ENCODE measurements at places on chromosomes 13 and 19.

- DNase-seq: peak; percentile 78
Measured at GRCh38 chr19:10259162-10259905, 7.3 kb downstream of the MRPL4 start.

DNA sequence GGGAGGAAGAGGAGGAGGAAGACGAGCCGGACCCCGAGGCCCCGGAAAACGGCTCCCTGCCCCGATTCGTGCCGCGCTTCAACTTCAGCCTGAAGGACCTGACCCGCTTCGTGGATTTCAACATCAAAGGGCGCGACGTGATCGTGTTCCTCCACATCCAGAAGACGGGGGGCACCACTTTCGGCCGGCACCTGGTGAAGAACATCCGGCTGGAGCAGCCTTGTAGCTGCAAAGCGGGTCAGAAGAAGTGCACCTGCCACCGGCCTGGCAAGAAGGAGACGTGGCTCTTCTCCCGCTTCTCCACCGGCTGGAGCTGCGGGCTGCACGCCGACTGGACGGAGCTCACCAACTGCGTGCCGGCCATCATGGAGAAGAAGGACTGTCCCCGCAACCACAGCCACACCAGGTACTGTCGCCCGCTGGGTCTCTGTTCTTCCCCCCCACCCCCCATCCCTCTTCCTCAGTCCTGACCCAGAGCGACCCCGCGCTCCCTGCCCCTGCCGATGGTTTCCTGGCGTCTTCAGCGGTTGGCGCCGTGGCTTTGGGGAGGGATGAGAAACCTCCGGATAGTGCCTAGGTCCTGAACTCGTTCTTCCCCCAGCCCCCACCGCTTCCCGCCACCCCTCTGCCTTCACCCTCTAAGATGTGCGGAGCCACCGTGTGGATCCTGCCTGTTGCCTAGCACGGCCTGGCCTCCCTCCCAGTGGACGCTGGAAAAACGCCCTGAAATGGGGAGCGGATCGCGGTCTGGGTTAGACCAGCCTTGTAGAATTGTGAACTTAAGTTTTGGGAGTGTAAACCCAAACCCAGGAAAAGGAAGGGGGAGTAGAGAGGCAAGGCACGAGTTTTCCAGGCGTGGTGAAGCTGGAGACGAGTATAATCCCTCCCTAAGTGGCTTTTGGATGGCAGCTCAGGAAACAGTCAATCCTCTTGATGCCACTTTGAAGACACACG lies 1.5 kb downstream of the HS6ST3 start:
- no peak for DNase-seq

GRCh38 chr19:23071147-23071511 lies 45.7 kb upstream of the ZNF730 start:
- no peak for DNase-seq

GRCh38 chr13:83215627-83216026 lies 666.6 kb downstream of the SLITRK1 start:
- DNase-seq: no peak

DNA sequence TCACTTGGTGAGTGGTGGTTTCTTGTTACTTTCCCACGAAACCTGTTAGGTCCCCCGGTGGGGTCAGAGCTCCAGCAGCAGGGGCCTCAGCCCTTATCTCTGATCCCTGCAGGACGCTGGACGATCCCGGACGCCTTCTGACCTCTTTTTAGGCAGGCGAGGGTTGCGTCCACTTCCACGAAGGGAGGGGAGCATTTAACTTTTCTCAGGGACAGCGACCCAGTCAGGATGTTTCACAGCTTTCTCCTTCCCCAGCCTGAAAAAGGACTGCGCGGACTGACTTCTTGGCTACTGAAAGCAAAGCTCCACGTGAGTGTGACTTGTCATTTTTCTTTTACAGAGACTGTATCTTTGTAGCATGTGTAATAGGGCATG lies 692 bp downstream of the ZNF234 start:
- DNase-seq: no peak

DNA sequence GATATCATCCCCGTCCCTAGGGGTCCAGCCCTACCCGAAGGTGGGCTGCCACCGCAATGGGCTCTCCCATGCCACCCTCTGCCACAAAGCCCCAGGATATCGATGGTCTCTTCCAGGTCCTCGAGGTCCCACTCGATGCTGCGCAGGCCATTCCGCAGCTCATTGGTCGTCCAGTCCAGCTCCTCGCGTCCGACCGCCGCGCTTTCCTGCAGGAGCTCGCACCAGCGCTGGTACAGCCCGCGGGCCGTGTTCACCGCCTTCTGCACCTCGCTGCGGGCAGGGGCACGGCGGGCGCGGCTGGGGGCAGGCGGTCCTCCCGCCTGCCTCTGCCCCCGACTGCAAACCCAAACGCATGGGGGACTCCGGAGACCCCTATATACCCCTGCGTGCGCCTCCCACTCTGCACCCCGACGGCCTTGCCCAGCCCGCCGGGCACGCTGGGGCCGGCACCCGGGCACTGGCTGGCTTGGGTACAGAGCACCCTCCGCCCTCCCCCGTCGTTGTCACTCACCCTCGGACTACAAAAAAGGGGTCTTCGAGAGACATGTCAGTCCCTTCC lies 468 bp downstream of the STX10 start:
- no peak for DNase-seq

- no peak for DNase-seq
Measured at GRCh38 chr13:110592665-110593064, 22.7 kb upstream of the NAXD start.

- no peak for DNase-seq
Measured at GRCh38 chr13:99256709-99257108, 1.5 kb downstream of the GPR18 start.

DNA sequence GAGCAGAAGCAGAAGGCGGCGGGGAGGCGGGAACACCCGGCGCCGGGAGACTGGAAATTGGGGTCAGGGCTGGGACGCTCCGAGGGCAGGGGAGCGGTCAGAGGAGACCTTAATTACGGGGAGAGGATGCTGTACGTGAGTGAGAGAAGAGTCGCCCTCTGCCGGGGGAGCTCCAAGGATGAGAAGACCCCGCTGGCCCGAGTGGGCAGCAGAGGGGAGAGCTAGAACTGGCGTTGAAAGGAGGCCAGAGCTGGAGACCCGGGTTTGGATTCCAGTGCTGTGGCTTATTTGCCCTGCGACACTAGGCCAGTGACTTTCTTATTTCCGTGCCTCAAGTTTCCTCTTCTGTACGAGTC lies 536 bp downstream of the FAM32A start:
- DNase-seq: no peak

GRCh38 chr19:3695986-3696659 lies 4.1 kb downstream of the PIP5K1C start:
- DNase-seq: no peak

DNA sequence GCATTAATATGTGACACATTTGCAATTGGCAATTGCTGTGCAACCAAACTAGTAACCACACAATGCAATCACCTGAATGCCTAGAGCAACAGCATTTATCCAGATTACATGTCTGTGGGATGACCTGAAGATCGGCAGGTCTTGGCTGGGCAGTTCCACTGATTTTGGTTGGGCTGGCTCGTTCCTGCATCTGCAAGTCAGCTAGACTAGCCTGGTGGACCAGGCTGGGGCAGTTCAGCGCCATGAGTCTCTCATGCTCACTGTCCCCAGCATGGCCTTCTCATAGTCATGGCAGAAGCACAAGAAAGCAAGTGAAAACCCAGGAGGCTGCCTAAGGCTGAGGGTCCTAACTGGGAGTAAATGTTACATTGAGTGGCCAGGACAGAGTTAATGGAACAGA lies 229.1 kb upstream of the TSHZ3 start:
- no peak for DNase-seq

GRCh38 chr19:281992-282391 lies 9.2 kb downstream of the PLPP2 start:
- DNase-seq: no peak

DNA sequence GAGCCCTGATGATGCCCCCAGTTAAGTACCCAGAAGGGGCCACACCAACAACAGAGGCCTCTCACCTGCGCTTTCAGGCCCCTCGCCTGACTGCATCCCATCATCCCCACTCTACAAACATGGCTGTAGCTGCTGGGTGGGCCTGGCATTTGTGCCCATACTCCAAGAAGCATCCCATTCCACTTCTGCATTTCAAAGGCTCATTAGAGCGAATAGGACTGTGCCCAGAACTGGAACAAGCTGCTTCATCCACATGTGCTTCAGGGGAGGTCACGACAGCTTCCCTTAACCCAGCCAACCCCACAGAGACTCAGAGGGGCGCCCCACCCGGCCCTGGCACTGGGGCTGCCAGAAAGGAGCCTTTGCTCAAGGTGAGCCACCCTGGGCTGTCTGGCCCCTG lies 156.9 kb downstream of the SIPA1L3 start:
- no peak for DNase-seq

- DNase-seq: no peak
Measured at GRCh38 chr13:43316946-43317353, 293.6 kb downstream of the DNAJC15 start.

DNA sequence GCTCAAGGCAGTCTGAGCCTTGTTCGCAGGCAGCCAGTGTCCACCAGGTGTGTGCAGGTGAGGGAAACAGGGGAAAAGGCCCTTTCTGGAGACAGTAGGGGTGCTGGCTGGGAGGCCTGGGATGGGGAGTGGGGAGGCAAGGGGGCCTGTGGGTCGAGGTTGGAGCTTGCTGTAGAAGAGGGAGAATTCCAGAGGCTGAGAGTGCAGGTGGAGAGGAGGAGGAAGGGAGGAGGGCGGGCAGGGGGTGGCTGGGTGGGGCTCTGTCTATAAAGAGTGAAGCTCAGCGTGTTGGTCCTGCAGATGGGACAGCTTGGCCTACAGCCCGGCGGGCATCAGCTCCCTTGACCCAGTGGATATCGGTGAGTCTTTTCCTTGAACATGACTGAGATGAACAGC lies at the start of gene CCL25:
Gene CCL25 (plus strand): TSS at position 297 of the 396 bp plus-strand sequence. CDS start 290 bp downstream, outside the sequence.
- DNase-seq: no peak

GRCh38 chr19:58385313-58385890 lies 1.7 kb upstream of the RPS5 start:
- DNase-seq: no peak

GRCh38 chr19:54448040-54448773 lies 792 bp upstream of the LENG8 start:
- DNase-seq: no peak

GRCh38 chr19:8638078-8638619 lies 7.7 kb downstream of the NFILZ start:
- DNase-seq: peak; percentile 15

GRCh38 chr19:7152568-7152967 lies 83.1 kb downstream of the ZNF557 start:
- no peak for DNase-seq

DNA sequence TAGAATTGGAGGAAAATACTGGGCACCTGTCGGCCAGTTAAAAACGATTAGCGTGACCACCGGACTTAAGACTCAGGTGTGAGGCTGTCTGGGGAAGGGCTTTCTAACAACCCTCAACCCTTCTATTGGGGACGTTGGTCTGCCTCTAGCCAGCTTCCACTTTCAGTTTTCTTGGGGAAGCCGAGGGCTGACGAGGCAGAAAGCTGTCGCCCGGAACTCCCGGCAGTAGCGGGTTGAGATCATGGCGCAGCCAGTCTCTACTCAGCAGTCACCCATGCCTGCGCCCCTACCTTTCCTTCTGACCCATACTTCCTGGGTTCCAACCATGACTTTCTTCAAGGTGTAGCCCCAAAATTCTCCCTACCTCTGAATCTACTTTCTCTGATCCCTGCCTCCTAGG lies 1424.1 kb downstream of the SLITRK1 start:
- no peak for DNase-seq

DNA sequence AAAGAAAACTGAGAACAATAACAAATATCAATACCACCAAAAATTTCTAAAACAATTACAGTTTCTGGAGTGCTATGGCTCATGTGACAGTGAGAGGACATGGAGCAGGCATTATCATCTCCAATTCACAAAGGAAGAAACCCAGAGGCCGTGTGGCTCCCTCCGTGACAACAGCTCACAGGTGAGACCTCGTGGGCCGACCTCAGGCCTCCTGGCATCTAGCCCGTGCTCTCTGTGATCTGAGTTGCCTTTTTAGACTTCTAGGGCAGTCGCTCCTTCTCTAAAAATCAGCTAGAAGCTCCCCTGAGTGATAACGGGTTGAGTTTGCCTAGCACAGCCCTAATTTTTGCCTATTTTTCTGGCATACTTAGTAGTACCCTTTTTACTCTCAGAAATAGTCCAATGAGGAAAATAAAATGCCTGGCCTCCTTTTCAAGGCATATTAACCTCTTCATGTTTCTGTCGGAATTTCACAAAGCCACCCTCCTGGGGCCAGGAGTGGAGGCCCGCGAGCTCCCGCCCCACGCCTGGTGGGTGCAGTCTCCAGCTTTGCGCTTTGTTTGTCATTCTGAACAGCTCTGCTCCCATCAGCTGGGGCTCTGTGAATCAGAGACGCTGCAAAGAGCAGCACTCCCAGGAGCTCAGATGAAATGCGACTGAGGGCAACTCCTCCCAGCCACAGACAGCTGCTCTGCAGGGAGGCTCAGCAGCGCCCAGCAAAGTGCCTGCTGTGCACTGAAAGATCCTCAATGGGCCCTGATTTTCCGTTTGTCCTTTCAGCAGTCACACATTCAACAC lies 292.5 kb downstream of the UQCRFS1 start:
- DNase-seq: no peak

DNA sequence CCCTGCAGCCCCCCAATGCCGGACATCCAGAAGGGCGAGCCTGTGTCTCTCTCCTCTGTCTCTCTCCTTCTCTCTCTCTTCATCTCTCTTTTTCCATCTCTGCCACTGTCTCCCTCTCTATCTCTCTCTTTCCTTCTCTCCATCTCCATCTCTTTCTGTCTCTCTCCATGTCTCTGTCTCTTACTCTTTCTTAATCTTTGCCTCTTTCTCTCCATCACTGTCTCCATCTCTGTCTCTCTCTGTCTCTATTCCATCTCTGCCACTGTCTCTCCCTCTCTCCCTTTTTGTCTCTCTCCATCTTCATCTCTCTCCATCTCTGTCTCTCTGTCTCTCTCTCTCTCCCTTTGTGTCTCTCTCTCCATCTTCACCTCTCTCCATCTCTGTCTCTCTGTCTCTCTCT lies 25.7 kb upstream of the TCF3 start:
- no peak for DNase-seq

- no peak for DNase-seq
Measured at GRCh38 chr13:113073942-113074341, 31.6 kb upstream of the F7 start.

DNA sequence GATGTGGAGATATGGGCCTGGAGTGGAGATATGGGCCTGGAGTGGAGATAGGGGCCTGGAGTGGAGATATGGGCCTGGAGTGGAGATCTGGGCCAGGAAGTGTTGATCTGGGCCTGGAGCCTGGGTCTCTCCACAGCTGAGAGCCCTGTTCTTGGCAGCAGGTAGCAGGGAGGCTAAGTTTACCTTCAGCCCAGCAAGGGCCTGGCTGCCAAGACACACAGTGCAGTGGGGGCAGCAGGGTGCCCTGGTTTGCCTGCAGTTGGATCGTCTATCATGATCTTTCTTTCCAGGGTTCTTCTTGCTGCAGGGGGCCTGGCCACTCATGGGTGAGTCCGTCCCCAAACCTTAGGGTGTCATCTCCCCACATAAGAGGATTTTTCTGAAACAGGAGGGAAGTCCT lies 687 bp downstream of the KIR3DL2 start:
- no peak for DNase-seq

Data from CD8-positive, alpha-beta memory T cell (primary cell).